K562 (cell line): ENCODE measurements at places on chromosomes 3 and 15.

GRCh38 chr3:43709022-43709421 lies 18.3 kb downstream of the ABHD5 start:
- DNase-seq, result no peak

- DNase-seq, result no peak
These were observed 26.5 kb downstream of the EIF2AK4 start for GRCh38 chr15:39960411-39960810.

DNA sequence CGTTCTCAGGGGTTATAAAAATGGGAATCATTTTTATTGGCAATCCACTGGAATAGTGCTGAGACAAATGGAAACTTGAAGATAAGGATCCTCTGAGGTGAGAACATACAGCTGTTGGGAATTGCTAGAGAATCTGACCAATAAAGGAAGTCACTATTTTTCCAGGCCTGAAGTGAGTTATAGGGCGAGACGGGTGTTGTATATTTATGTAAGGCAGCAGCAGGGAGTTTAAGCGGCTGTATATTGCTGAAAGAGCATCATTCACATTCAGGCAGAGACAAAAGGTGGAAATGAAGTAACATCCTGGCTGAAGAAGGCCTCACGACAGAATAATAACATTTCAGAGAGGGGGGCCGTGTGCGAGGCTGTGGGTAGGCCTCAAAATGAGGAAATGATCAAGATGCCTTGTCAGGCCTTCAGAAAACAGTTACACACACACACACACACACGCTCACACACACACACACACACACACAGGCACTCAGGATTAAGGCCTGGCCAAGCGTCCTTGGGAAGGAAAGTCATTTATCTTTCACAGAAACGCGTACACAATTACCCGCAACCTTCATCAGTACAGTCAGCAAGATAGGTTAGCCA lies 964.9 kb upstream of the NR2F2 start:
- peak; percentile 6 for DNase-seq

DNA sequence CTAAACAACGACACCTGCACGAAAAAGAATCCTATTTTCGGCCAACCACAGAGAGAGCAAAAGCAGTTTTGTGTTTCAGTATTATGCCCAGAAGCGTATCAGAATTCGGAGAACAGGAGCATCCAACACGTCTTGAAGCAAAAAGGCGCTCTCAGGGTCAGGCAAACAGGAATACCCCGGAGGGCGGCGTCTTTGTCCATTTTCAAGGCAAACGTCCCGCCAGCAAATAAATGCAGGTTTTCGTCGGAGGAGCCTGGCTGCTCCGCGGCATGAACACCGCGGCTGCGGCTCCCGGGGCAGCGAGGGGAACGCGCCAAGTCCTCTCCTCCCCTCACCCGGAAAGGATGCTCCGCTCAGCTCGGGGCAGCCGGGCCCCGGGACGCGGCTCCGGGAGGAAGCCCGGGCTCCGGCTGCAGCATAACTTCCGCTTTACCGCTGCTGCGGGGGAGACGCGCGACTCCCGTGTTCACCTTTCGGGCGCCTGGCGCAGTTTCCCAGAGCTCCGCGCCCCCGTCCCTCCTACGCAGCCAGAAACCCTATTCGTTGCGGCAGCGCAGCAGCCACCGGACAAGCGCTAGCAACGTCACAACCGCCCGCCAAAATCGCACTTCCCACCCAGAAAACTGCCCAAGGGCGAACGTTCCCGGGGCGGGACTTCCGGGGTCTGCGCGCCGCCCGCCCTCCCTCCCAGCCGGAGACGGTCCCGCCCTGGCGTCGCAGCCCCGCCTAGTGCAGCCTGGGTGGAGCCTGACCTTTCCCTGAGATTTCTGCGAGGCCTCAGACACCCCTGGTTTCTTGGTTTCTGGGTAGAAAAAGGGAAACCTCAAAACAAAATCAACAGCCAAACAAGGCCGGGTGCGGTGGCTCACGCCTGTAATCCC lies at the start of gene RNF168:
RNF168 (minus strand) TSS at position 573 of the 881 bp plus-strand sequence. CDS start 595 bp downstream, outside the sequence.
- peak; percentile 98 for DNase-seq

DNA sequence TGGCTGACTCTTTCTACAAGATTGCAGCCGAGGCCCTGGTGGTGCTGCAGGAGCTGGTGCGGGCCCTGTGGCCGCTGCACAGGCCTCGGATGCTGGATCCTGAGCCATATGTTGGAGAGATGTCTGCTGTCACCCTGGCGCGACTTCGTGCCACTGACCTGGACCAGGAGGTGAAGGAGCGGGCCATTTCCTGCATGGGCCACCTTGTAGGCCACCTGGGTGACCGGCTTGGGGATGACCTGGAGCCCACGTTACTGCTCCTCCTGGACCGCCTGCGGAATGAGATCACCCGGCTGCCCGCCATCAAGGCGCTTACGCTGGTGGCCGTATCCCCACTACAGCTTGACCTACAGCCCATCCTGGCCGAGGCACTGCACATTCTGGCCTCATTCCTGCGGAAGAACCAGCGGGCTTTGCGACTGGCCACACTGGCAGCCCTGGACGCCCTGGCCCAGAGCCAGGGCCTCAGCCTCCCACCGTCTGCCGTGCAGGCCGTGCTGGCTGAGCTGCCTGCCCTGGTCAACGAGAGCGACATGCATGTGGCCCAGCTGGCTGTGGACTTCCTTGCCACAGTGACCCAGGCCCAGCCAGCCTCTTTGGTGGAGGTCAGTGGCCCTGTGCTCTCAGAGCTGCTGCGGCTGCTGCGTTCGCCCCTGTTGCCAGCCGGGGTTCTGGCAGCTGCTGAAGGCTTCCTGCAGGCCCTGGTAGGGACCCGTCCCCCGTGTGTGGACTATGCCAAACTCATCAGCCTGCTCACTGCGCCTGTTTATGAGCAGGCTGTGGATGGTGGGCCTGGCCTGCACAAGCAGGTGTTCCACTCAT lies 20.3 kb downstream of the CAND2 start:
- no peak for DNase-seq

- DNase-seq, result no peak
These were observed 11.8 kb upstream of the TMEM87A start for GRCh38 chr15:42285034-42285433.

GRCh38 chr3:66186545-66186944 lies 34.3 kb upstream of the SLC25A26 start:
- DNase-seq, result no peak

DNA sequence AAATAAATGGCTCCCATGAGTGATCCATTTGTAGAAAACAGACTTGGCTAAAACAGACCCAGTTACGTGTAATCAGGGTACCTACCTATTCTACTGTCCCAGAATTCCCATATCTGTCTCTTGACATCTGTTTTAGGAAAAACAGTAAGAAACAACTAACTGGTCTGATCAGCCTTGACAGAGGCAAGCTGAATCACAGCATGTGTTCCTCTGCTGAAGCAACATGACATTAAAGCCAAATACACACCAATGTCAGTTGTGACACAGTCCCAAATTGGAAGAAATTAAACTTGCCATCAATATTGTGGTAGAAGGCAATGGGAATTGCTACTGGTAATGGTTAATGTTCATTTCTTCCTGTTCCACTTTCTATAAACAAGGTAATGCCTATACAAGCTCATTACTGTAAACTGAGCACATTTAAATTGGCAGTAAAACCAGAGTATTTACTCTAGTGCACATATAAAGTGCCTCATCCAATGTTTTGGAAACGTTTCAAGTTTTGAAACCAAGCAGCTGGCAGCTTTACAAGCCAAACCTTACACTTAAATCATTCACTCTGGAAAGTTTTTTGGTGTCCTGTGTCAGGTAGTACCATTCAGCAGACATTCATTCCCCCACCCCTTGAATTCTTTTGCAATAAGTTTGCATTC lies 27.0 kb downstream of the ALDH1A2 start:
- no peak for DNase-seq

- DNase-seq, result no peak
These were observed 442.6 kb upstream of the PROK2 start for GRCh38 chr3:72227486-72228070.

- no peak for DNase-seq
These were observed 183.5 kb downstream of the TBL1XR1 start for GRCh38 chr3:177013681-177014280.

GRCh38 chr3:183854318-183855035 lies 29.1 kb upstream of the MAP6D1 start:
- no peak for DNase-seq

GRCh38 chr3:148512648-148513047 lies 185.1 kb upstream of the AGTR1 start:
- no peak for DNase-seq

- DNase-seq, result peak; percentile 57
These were observed 6.5 kb downstream of the TPM1 start for GRCh38 chr15:63048776-63049665.

DNA sequence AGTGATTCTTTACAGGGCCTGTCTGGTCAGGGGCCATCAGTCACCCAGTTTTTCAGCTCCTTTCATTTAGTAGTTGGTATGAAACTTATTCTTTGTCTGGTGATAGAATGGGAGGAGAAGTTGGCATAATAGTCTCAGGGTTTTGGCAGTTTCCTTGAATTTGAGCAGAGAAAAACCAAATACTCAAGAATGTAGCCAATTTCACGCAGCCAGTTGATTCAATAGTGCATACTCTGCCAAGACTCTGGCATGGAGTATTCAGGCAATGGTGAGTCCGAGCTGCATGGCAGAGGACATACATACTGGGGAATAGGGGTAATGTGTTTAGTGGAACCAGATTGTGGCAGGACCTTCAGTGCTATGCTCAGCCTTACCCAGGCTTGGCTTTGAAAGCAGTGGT lies 118.3 kb downstream of the GALK2 start:
- no peak for DNase-seq

- no peak for DNase-seq
These were observed 1.5 kb upstream of the ALDH1A3 start for GRCh38 chr15:100878130-100878529.

DNA sequence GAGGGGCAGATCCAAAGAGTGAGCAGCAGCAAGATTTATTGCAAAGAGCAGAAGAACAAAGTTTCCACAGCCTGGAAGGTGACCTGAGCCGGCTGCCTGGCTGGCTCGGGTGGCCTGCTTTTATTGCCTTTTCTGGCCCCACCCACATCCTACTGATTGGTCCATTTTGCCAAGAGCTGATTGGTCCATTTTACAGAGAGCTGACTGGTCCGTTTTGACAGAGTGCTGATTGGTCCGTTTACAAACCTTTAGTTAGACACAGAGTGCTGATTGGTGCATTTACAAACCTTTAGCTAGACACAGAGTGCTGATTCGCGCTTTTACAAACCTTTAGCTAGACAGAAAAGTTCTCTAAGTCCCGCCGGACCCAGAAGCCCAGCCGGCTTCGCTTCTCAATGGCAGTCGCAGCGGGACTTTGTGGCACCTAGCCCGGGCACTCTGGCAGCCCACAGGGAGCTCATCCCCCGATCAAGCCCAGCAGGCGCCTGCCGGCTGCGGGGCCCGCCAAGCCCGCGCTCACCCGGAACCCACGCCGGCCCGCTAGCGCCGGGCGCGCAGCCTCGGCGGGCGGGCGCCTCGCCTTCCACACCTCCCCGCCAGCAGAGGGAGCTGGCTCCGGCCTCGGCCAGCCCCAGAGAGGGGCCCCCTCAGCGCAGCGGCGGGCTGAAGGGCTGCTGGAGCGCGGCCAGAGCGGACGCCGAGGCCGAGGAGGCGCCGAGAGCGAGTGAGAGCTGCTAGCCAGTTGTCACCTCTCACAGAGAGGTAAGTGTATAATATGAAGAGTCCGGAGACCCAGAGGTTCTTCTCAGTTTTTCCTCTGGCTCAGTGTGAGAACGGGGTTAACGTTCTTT lies 339.2 kb downstream of the CHL1 start:
- DNase-seq, result no peak

GRCh38 chr3:71469138-71469435 lies 114.4 kb downstream of the FOXP1 start:
- DNase-seq, result no peak

- DNase-seq, result no peak
These were observed 179.1 kb downstream of the THSD4 start for GRCh38 chr15:71294251-71294910.

- DNase-seq, result no peak
These were observed 325.8 kb upstream of the CTNNB1 start for GRCh38 chr3:40873476-40873875.

GRCh38 chr3:70076396-70076795 lies 76.9 kb downstream of the SAMMSON start:
- no peak for DNase-seq

- no peak for DNase-seq
These were observed 53.0 kb upstream of the ROPN1 start for GRCh38 chr3:124044956-124045355.

DNA sequence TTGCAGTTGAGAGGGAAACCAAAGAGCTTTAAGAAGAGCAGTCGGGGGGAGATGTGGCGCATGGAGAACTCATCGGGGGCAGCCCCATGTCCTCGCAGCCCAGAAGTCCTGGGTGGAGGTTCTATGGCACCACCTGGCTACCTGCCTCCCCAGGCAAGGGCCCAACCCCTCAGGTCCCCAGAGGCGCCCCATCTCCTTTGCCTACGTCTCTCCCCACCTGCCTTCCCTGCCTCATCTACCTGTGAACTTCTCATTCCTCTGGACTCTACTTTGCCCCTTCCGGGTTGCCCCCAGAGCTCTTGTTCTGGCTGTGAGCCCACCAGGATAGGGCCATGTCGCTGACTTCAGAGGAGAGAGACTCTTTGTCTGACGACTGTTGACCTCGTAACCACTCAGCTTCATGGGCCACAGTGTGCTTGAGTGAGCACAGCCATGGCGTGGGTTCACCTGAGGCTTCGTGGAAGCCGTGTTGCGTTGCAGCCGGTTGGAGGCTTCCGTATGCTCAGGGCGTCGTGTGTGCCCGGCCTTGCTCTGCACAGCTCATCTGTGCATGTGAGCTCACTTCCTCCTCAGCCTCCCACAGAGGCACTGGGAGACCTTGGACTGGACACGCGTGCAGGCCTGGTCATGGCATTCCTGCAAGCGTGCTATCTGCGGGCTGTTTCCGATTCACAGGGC lies 13.4 kb downstream of the APBA2 start:
- DNase-seq, result no peak

GRCh38 chr15:66775127-66776105 lies 73.4 kb downstream of the SMAD6 start:
- no peak for DNase-seq

DNA sequence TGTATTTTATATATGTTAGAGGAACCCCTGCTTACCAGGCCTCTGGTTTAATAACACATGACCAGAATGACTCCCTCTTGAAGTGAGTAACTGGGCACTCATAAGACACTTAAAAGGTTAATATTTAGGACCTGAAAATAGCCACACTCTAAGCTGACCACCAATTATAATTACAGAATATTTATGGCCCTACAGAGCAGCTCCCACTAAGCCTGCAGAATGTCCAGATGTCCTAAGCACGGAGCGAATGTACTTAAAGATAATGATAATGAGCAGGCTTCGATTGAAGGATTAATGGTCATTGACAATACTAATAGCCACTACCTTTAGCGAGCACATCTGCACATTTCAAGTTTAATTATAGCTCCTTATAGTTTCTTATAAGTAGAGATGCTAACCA lies 22.8 kb upstream of the KCTD6 start:
- DNase-seq, result no peak

- DNase-seq, result no peak
These were observed 10.4 kb downstream of the SPTBN5 start for GRCh38 chr15:41883484-41883825.

DNA sequence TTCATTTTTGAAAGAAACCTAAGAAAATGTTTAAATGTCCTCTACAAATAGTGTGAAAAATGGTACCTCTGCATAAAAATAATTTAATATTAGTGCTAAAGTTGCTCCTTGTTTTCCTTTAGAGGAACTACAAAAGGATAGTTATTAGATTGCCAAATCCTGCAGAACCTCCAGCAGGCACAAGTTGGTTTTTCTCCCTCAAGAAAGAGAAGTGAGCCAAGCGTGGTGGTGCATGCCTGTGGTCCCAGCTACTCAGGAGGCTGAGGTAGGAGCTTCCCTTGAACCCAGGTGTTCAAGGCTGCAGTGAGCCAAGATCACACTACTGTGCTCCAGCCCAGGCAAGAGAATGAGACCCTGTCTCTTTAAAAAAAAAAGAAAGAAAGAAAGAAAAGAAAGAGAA lies 85.1 kb upstream of the TSEN2 start:
- no peak for DNase-seq
